ENCODE measurements at places on chromosomes 2 and 18. TPM values are rescaled to one million over a fixed set of nuclear protein-coding genes. Genes with fewer than 3 reads are reported as not detected.

The CCDC141 gene
- not detected for total RNA-seq

The WNT10A gene
- total RNA-seq = 0.10 TPM

The ASB1 gene
- 60.3 TPM for total RNA-seq

The ACSL3 gene
- total RNA-seq = 116 TPM

The NT5DC4 gene
- total RNA-seq = not detected

The HOXD9 gene
- 1.8 TPM for total RNA-seq

The CABLES1 gene
- 13.0 TPM for total RNA-seq

The ADD2 gene
- 27.6 TPM for total RNA-seq

The NTSR2 gene
- total RNA-seq = not detected

The PPM1B gene
- total RNA-seq = 31.5 TPM

The ILKAP gene
- total RNA-seq = 39.9 TPM

The MAB21L4 gene
- total RNA-seq = 0.20 TPM

The SUMO1 gene
- 152 TPM for total RNA-seq

The PIAS2 gene
- total RNA-seq = 9.9 TPM

The PSMA8 gene
- total RNA-seq = not detected

The TRABD2A gene
- 12.1 TPM for total RNA-seq

The SERPINB5 gene
- total RNA-seq = 0.11 TPM

The POTEF gene
- total RNA-seq = not detected

The USP37 gene
- total RNA-seq = 4.3 TPM

The CCBE1 gene
- total RNA-seq = 15.7 TPM

The MSTN gene
- total RNA-seq = not detected

The COL6A3 gene
- total RNA-seq = 0.37 TPM

The SPATA3 gene
- total RNA-seq = not detected

The ELMOD3 gene
- total RNA-seq = 12.4 TPM

The WDR43 gene
- total RNA-seq = 94.4 TPM

The CRYGC gene
- not detected for total RNA-seq

The ARHGAP28 gene
- total RNA-seq = 0.02 TPM

The LIMS2 gene
- total RNA-seq = 6.5 TPM

The KDSR gene
- 35.1 TPM for total RNA-seq

The POTEI gene
- total RNA-seq = not detected

The FBLN7 gene
- total RNA-seq = 0.58 TPM

The CHST9 gene
- total RNA-seq = not detected

The SCG2 gene
- 0.98 TPM for total RNA-seq

The LRP2 gene
- 0.06 TPM for total RNA-seq

The TRIM54 gene
- 1.3 TPM for total RNA-seq

The ADAM23 gene
- total RNA-seq = 8.4 TPM

The CCDC85A gene
- total RNA-seq = 0.26 TPM

The RBM44 gene
- 0.23 TPM for total RNA-seq

The SRD5A2 gene
- total RNA-seq = 0.03 TPM

The SIX3 gene
- total RNA-seq = 1.9 TPM

The RAB6C gene
- total RNA-seq = not detected

The VWC2L gene
- not detected for total RNA-seq

The BOLL gene
- total RNA-seq = not detected

The PRPF40A gene
- 93.4 TPM for total RNA-seq

The CRYGA gene
- total RNA-seq = not detected

The PELI1 gene
- total RNA-seq = 1.3 TPM

The STK17B gene
- total RNA-seq = 7.8 TPM

The SP140 gene
- 0.27 TPM for total RNA-seq
